ENCODE measurements at places on chromosomes 4 and X. TPM values are rescaled to one million over a fixed set of nuclear protein-coding genes. Genes with fewer than 3 reads are reported as not detected.

The JCHAIN gene
- total RNA-seq, result 8.4 TPM

The MEPE gene
- total RNA-seq, result not detected

The CXCL8 gene
- not detected for total RNA-seq

The DGKK gene
- total RNA-seq, result not detected

The NOX1 gene
- 1.4 TPM for total RNA-seq

Data from suprapubic skin (tissue), 4 donors.